ENCODE measurements at places on chromosomes 1 and 21. TPM values are rescaled to one million over a fixed set of nuclear protein-coding genes. Genes with fewer than 3 reads are reported as not detected.

The LRRC39 gene
- total RNA-seq: 0.96 TPM

The OR2L3 gene
- not detected for total RNA-seq

The RYR2 gene
- total RNA-seq: not detected

The BATF3 gene
- 3.1 TPM for total RNA-seq

The NUP210L gene
- 0.06 TPM for total RNA-seq

The MAP3K21 gene
- total RNA-seq: 1.8 TPM

The HEYL gene
- total RNA-seq: not detected

The ACTA1 gene
- not detected for total RNA-seq

The KCNK1 gene
- not detected for total RNA-seq

The PTCH2 gene
- 1.0 TPM for total RNA-seq

The LELP1 gene
- total RNA-seq: not detected

The FNDC5 gene
- total RNA-seq: not detected

The TRABD2B gene
- not detected for total RNA-seq

The AMPD1 gene
- not detected for total RNA-seq

The BRDT gene
- total RNA-seq: not detected

The JAM2 gene
- 1.4 TPM for total RNA-seq

The ADAMTS5 gene
- not detected for total RNA-seq

The LRRC53 gene
- total RNA-seq: not detected

The PTPRC gene
- total RNA-seq: 264 TPM

The SWT1 gene
- total RNA-seq: 2.6 TPM

The TRIM63 gene
- not detected for total RNA-seq

The SYCP1 gene
- not detected for total RNA-seq

The CCDC185 gene
- total RNA-seq: not detected

The SELENBP1 gene
- not detected for total RNA-seq
